ENCODE measurements at places on chromosomes 3 and 15.

DNA sequence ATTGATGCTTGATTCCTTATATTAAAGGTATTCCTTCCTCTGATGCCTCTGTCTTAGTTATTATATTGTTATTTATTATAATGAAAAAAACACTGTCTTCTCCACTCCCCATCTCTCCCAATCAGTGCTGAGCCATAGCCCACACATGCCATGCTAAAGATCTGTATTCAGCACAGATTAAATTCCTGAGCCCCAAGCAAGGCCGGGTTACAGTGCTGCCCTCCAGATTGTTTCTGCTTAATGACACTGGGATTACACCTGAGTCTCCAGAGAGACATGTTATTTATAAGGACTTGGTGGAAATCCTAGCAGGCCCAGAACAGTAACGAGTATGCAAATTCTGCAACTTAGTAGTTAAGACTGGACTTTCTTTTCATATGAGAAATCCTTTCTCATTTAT lies 305.9 kb upstream of the UMPS start:
- DNase-seq: no peak

GRCh38 chr3:65964838-65965237 lies 73.9 kb downstream of the MAGI1 start:
- no peak for DNase-seq

- no peak for DNase-seq
These were observed 6.5 kb downstream of the POPDC2 start for GRCh38 chr3:119653876-119654275.

DNA sequence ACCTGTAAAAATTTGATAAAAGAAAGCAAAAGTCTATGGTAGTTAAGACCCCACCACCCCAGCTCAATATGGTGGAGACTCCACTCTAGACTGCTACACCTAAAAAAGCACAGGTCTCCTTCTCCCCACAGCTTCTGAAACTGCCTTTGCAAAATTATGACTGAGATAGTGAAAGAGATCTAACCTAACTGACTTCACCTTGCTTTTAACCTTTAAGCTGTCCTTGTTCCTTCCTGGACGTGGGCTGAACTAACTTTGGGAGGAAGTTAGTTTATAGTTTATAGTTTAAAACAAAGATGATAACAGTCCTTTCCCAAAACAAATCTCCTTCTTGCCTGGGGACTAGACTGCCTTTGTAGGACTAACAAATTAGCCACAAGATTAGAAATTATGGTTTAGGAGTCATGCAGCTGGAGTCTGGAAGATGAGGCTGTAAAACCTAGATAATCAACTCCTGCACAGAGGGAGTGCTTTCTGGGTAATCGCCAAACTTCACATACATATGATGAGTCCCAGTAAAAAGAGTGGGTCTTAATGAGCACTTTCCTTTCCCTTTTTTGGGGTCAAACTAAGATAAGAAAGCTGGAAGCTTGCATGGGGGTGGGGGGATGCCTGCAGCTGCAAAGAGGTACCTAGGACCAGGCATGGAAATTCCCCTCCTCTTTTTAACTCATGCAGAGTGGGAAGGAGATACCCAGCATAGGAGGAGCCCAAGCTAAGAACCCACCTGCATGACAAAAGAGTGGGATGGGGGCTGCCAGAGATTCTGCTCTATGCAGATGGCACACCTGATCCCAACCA lies 17.5 kb downstream of the CCR8 start:
- DNase-seq: peak; percentile 81

GRCh38 chr3:187281191-187281714 lies 10.3 kb downstream of the MASP1 start:
- no peak for DNase-seq

DNA sequence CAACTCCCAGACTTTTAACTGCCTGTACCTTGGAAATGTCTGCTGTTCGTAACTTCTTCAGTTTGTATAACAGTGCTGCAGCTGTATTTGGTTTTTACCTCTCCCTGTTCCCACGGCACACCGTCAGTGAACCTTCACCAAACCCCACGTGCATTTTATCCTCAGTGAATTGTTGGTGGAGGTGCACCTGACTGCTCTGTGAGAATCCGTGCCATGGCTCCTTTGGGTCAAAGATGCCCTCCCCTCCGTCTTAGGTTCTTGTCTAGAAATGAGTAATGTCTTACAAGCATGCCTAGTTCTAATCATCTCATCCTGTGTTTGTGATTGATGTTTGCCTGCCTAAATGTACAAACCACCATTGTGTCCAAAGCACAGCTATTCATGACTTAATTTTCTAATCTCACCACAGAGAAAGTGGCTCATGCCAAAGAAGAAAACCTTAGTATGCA lies 28.2 kb downstream of the TPM1 start:
- DNase-seq: no peak

GRCh38 chr3:186261638-186262037 lies 100.4 kb downstream of the DGKG start:
- no peak for DNase-seq

DNA sequence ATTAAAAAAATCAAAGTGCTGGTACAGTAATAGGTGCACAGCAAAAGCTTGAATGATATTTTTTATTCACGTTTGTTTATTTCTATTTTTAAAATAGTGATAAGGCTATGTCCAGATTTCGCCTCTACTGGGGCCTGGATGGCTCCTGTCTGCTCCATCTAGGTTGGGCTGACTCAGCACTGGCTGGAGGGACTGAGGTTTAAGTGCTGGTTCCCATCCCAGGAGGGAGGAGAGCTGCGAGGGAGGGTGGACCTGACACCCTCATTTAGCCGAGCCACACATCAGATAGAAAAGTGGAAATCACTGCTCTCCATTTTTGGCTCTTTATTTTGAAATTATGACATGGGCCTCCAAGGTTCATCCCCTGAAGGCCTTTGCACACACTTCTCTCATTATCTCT lies 95.4 kb upstream of the AGBL1 start:
- DNase-seq: no peak

- no peak for DNase-seq
These were observed 164.3 kb downstream of the FNDC3B start for GRCh38 chr3:172203522-172204258.

DNA sequence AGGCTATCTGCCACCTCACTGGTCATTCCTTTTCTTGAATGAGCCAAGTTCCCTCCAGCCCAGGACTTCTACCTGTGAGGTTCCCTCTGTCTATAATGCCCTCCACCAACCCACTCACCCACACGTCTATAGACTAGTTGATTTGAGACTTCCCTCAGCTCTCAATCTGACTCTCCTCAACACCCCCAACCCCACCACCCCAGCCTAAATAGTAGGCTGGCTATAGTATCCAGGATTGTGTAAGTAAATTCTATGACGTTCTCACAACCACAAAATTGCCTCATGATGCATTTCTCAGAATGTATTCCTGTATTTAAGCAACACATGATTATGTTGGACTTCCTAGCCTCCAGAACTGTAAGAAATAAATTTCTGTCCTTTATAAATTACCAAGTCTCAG lies 2.2 kb downstream of the PLSCR1 start:
- DNase-seq: no peak

- no peak for DNase-seq
These were observed 15.3 kb upstream of the KLHL25 start for GRCh38 chr15:85810075-85810474.

DNA sequence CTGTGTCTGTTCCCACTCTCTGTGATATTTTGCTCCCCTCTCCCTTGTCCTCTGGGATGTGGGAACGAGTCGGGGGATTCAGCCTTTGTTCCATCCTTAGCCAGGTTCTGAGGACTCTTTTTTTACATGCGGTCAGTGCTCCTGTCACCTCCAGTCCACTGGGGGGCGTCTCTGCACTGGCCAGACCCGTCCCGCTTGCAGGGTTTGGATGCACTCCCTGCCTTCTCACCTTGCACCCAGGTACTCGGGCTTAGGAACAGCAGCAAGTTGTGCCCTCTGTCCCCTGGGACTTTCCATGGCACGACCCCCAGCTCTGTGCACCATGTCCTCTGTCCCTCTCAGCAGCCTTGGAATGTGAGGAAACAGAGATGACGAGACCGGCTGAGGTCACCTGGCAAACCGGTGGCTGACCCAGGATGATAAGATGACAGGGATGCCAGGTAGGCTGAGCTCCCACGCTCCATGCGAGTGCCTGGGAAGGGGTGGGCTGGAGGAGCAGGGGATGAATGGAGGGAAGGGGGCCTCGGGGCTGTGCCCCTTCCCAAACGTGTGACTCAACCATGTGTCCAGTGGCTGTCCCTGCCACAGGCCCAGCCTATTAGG lies 27.3 kb upstream of the FGD5 start:
- peak; percentile 33 for DNase-seq

DNA sequence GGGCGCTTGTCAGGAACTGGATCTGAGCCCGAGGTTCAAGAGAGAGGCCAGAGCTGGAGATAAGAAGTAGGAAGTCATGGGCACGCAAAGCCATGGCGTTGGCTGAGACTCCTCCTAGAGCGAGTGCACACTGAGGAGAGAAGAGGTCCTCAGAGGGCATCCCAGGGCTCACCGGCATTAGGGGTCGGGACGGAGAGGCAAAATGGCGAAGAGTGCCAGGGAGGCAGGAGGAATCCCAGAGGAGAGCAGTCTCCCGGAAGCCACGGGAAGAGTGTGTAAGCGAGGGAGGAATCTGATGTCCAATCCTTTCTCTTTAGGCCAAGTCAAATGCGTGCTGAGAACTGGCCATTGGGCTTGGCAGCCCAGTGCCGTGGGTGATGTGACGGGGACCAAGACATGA lies 24.0 kb downstream of the EFCC1 start:
- no peak for DNase-seq

- no peak for DNase-seq
These were observed 101.7 kb downstream of the LSM3 start for GRCh38 chr3:14280326-14280725.

GRCh38 chr3:74173090-74173489 lies 441.4 kb downstream of the CNTN3 start:
- no peak for DNase-seq

GRCh38 chr3:127321371-127321770 lies 33.5 kb upstream of the PRR20G start:
- DNase-seq: no peak

- DNase-seq: no peak
These were observed 29.4 kb upstream of the IQSEC1 start for GRCh38 chr3:13102386-13103345.

DNA sequence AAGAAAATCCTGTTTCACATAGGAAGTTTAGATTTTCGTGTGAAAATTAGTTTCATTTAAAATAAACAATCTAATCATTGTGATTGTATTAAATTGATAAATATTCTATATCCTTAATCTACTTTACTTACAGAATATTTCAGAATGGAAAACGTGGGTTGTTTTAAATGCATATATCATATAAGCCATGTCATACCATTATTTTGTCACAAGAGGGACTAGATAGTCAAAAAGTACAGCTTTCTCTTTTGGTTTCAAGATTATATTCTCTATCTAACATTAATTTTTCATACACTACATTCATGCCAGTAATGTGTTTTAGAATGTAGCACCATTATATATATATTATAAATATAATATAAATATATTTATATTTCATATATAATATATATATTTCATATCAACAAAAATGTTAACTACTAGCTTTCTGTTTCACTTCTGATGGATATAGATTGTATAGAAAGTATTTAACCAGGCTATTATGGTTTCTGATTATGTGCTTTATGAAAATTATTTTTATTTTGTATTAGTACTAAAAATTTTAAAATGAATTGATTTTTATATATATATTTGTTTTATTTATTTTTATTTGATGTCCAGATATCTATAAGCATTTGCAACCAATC lies 45.3 kb downstream of the OSTN start:
- no peak for DNase-seq

GRCh38 chr3:77513542-77513941 lies 473.6 kb downstream of the ROBO2 start:
- no peak for DNase-seq

DNA sequence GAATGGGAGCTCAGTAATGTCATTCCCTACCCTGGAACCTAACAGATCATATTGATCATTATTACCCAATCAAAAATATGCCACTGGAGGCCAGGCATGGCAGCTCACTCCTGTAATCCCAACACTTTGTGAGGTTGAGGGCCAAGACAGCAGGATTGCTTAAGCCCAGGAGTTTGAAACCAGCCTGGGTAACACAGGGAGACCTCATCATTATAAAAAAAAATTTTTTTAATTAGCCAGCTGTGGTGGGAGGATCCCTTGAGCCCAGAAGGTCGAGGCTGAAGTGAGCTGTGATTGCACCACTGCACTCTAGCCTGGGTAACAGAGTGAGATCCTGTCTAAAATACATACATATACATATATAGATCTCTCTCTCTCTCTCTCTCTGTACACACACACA lies 10.2 kb downstream of the IGDCC4 start:
- no peak for DNase-seq

DNA sequence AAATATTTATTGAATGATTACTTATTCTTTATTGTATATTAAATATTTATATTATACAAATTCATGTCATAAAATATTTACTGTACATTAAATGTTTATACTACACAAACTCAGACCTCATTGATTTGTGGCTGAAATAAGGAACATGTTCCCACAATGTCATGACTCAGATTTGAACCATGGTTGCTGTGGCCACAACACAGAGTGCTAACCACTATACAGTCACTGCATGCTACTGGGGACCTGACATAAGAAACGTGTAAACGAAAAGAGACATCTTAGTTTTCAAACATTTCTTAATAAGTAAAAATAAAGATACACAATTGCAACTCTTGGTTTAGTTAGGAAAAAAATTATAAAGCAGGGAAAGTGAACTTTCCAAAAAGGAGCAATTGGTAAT lies 99.1 kb upstream of the AGTR1 start:
- no peak for DNase-seq

Data from T-helper 2 cell (primary cell).